ENCODE measurements at places on chromosomes 4 and X.

GRCh38 chr4:162912482-162912881 lies 254.2 kb downstream of the NAF1 start:
- DNase-seq, result no peak

DNA sequence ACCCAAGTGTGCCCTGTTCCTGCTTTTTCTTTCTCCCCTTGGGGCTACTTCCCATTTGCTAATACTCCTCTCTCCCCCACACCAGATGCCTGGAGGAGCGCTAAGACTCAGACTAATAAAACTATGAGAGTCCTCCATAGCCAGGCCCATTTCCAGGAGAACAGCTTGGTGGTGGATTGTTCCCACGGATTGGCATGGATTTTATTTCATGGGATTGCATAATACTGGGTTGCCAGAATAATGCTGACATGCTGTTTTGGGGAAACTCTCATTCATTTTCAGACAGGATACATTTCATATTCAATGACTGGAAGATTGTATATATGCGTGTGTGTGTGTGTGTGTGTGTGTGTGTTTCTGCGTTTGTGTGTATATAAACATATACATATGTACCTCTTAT lies 447.5 kb upstream of the PITX2 start:
- DNase-seq, result no peak

DNA sequence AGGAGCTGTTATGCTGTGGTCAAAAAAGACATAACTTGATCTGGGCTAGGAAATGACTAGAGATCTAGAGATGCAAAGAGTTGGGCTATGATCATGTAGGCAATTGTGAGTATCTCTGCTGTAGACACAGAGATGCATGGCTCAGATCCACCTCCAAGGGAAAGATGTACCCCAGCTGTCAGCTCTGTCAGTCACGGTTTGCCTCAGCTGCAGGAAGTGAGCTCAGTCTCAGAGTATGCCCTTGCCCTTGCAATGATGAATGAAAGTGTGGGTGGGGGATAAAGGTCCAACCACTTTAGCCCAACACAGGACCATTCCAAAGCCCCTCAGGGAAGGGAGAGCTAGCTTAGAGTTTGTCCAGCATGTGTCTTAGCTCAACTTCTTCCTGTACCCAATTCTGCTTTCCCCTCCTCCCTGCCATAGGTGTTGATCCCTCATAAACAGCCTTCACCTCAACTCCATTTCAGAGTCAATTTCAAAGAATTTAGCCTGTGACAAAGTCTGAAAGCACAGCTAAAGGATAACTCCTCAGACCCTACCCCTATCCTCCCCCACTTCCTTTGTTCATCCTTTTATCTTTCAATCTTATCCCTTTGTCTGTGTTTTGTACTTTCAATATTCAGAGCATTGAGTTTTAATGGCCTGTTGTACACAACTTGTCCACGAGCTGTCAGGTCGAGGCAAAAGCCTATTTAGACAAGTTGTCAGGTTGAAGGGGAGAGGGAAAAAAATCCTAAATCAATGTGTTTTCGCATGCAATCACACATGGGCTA lies 90.6 kb downstream of the MID1IP1 start:
- no peak for DNase-seq

DNA sequence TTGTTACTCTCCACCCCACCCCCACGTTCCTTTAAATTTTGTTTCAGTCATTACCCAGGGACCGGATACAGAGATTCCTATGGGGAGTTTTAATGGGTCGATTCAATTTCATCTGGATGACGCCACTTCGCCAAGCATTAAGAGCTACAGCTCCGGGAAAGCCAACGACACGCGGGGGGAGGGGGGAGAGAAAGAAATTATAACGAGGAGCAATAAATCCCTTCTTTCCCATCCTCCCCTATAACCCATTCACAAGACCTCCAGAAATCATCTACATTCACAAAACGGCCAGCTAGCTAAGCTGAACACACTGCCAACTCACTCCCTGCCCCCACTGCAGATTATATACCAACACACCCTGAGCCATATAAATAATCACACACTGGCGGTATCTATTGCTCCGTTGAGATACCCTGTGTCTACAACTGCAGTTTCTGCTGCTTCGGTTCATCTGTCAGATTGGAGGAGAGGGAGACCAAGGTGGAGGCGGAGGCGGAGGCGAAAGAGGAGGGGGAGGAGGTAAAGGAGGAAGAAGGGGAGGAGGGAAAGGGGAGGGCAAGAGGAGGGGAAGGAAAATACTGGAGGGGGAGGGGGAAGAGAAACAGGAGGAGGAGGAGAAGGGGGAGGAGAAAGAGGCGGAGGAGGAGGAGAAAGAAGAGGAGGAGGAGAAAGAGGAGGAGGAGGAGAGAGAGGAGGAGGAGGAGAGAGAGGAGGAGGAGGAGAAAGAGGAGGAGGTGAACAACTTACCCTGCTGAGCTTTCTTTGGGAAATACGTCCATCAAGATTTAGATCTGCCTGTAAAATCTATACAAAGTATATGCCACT lies 113.9 kb upstream of the VAMP7 start:
- DNase-seq, result no peak

DNA sequence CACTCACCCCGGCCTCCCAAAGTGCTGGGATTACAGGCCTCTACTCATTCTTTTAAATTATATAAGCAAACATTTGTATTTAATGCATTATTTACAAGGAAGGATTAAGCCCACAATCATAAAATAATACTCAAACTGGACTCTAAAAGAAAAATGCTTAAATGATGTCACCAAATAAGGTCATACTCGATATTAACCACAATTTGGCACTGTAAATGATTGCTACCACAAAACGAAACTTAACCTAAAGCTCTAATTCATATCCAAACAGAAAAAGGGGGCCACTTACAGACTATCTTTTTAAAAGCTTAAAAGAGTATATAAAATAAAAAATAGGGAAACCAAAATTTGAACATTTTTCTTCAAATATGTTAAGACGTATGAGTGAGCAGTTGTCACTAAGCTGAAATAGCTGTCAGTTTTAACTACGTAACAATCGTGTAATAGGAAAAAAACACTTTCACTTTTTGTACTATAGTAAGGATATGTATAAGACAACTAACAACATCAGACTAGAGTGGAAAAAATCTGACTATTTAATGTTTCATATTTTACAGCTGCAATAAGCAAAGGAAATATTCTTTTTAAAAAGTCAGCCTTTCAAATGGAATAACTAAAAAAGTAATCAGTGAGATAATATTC lies 108.2 kb upstream of the GPR34 start:
- no peak for DNase-seq

- DNase-seq, result no peak
Measured at GRCh38 chr4:4384837-4385236, 2.1 kb upstream of the NSG1 start.

DNA sequence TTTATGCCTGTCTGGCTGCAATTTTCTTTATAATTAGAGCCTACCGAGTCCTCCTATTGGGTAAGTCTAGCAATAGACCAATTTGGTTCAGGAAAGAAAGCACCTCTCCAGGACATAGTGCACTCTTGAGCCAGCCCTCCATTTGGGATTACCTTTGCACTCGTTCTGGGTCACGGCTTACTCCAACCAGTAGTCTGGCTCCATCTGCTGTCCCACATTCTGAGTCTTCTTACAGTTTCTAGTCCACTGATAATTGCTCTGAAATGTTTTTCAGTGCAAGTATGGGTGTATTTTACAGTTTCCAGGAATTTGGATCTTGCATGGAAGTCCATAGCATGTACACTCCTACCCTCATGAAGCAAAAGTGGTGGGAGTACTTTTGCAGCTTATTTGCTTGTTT lies 34.8 kb upstream of the USP51 start:
- no peak for DNase-seq

GRCh38 chr4:113008716-113009115 lies 40.7 kb upstream of the ANK2 start:
- DNase-seq, result no peak

DNA sequence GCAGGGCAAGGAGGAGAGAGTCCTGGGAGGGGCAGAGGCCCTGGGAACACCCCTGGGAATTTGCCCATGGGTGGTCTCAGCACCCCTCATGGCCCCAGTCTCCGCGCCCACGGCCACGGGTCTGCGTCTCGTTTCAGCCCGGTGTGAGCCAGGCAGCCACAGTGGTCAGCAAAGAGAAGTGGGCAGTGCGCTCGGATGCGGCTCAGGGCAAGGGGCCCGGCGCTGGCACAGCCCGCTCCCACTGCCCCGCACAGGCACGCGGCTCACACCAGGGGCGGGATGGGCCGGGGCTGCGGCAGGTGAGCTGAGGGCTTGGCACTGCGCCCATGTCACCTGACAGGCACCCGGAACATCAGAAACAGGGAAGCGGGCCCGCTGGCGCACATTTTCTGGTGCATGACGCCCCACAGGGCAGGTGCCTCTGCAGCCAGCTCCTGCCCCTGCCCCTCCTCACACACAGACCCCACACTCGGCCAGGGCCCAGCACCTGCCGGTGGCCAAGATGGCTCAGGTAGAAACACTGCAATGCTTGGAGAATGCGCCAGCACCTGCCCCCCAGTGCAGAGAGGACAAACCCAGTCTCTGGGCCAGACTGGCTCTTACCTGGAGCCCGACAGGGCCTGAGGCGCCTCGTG lies 41.9 kb upstream of the MXD4 start:
- no peak for DNase-seq

DNA sequence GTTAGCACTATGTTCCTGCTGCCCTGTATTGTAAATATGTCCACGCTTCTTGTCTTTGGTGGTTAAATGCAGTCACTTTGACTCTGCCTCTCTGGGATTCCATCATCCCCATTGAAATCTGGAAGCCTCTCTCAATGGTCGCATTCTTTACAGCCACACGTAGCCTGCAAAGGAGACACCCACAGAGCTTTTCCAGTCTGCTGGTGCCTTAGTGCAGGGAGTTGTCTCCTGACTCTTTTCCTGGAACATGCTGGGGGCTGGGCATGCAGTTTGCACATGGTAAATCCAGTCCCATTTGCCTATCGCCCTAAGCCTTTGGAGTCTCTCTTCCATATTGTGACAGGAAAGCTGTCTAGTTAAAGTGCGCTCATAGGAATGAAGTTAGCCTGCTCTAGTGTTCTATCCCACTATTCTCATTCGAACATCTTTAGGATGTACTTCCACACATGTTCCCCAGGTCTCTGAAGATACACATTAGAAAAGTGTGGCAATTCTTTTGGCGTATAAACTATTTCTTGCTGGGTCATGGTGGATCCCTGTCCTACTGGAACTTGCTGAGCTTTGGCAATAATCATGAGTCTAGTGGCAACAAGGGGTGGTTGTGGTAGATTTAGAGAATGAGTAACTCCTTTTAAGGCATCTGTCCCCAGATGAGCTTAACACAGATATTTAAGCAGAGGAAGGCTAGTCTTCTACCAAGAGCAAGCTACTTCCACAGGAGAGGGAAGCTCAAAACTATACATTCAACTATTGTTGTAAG lies 33.7 kb downstream of the COQ2 start:
- DNase-seq, result no peak
